Activated CD8-positive, alpha-beta memory T cell treated with anti-CD3 and anti-CD28 coated beads, Interleukin-2, amount 50 U/mL, for 48 hours (primary cell): ENCODE measurements at places on chromosomes 7 and 10.

DNA sequence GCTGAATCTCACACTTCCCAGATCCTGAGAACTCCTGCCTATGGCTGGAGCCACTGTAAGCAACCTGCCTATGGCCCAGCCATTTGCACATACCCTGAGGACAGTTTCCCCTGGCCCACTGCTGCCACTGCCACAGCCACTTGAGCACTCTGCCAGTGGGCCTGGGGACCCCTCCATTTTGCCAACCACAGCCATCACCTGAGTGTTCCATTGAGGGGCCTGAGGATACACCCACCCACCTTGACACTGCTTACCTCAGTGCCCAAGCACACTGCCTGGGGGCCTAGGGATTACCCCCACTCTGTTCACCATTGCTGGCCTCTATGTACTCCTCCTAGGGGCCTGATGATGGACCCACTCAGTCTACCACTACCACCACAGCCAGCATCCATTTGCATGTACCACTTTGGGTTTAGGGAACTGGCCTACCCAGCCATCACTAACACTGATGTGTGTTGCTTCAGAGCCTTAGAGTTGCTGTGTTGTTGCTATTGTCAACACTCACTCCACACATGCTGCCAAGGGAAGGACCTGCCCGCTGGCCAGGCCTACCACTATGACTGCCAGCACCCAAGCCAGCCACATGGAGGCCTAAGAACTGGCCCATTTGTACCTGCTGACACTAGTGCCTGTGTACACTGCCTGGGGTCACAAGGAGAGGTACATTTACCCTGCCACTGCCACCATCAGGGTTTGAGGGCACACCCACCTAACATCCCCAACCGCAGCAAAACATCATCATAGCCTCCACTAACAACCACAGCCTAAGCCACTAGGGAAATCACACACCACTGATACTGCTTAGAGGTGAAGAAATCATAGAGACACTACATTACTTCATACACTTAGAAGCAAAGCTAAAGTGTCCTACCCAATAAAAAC lies 45.9 kb upstream of the ANTXRL start:
- peak; percentile 51 for DNase-seq

DNA sequence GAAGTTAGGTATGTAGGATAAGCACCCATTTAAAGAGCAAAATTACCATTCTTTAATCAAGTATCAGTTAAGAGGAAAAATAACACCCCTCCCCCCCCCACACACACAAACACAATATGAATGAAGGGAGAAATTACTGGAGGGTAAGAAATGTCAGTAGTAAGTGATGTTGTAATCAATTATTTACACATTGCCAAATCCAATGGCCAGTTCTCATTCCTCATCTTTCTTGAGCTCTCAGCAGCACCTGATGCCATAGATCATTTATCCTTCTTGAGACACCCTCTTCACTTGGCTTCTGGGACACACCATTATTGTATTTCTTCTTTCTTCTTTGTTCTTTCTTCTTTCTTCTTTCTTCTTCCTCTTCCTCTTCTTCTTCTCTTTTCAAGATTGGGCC lies 33.7 kb upstream of the FAM3C start:
- no peak for DNase-seq

DNA sequence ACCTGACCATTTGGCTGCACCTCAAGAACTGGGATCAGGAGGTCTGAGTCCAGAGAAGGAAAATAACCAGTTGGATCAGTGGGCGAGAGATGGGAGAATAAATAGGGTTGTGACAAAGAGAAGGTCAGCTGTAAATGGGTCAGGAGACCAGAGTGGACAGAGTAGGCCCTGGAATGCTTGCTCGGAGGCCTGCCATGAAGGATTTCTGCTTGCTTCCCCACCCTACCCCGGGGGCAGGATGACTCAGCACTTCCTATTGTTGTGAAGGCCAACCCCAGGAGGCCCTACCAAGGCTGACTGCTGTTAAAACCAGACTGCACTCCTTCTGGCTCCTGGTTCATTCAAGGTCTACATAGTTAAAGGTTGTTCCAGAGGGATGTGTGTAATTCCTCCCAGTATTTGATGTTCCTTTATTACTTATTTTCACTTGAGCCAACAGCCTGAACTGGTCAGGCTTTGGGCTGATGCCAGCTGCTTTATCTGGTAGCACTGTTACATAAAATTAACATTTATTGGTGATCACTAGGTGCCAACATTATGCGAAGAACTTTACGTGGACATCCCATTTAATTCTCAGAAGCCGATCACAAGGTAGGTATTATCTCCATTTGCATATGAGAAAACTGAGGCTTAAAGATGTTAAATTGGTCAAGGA lies 27.3 kb upstream of the IFRD1 start:
- DNase-seq = peak; percentile 51

- no peak for DNase-seq
Measured at GRCh38 chr10:34666008-34666704, 148.9 kb downstream of the PARD3 start.

DNA sequence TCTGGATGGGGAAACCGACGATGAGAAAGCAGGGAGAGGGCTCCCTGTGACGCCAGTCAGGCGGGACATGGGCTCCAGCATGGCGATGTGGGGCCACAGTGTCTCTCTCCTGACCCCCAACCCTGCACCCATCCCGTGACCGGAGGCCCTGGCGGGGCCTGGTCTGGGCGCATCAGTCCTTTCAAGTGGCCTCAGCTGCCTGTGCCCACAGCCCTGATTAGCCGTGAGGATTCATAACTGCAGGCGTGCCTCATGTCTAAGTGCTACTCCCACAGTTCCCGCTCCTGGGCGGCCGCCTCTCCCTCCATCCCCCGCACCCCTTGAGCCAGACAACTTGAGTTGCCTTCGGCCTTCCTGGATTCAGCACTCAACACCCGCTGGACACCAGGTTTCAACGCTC lies 240.8 kb downstream of the ELFN1 start:
- no peak for DNase-seq

GRCh38 chr7:107994421-107995030 lies 8.4 kb downstream of the LAMB1 start:
- DNase-seq = no peak

DNA sequence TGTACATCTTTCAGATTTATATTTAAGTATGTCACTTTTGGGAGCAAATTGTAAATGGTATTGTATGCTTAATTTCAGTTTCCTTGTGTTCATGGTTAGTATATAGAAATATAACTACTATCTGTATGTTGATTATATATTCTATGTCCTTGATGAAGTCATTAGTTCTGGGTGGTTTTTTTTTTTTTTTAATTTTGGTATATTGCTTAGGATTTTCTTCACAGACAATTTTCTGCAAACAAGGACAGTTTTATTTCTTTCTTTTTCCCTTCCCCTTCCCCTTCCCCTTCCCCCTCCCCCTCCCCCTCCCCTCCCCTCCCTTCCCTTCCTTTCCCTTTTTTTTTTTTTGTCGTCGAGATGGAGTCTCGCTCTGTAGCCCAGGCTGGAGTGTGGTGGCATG lies 430.0 kb downstream of the TYW1 start:
- DNase-seq = no peak

DNA sequence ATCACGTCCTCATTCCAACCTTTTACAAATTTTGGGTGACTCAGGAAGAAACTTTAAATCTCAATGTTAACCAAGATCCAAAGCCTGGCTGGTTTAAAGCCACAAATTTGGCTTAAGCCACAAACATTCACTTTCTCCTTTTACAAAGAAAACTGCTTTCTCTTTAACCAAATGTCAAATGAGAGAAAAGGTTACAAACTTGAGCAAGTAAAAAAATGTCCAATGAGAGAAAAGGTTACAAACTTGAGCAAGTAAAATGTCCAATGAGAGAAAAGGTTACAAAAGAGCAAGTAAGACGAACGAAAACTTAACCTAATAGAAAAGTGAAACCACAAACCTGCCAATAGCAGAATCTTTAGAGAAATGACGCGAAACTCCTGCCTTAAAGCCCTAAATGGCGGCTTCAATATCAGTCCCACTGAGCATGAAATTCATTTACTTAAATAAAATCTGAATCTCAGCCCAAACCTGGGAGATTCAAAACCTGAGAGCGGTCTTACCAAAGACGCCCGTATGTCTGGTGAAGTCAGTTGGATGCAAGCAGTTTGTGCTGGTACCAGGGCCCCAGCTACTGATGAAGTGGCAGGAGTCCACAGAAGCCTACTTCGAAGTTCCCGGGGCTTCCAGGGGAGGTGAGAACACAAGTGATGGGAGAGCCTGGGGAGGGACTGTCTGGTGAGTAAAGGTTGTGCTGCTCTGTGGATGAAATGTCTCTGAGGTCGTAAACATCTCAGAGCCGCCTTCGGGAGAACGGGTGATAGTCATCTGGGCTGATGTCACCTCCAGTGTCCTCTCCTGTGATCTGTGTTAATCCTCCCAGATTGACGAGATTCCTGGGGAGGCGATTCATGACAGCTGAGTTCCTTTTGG lies 74.6 kb downstream of the PAXIP1 start:
- peak; percentile 72 for DNase-seq

GRCh38 chr10:97612386-97612785 lies 20.9 kb downstream of the MORN4 start:
- DNase-seq = no peak

DNA sequence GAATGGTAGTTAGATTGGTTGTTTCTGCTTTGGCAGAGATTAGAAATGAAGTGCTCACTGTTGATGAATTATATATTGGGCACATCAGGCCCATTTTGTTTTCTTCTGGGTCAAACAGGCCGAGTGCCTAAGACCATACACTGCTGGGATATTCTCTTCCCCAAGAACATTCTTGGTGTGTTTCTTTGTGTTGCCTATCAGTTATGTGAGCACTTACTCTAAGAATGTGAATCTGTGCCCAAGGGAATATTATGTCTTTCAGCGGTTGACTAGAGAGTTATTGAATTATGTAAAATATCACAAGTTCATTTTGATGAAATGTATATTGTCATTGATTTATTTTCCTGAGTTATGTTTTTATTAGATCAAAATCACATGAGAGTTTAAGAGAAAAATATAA lies 255.5 kb upstream of the SMIM30 start:
- no peak for DNase-seq

GRCh38 chr7:133320891-133321290 lies 68.0 kb downstream of the EXOC4 start:
- DNase-seq = no peak

- no peak for DNase-seq
Measured at GRCh38 chr10:99754670-99755069, 22.6 kb downstream of the CUTC start.
